CD4-positive, alpha-beta T cell (primary cell): ENCODE measurements at places on chromosomes 4 and X. TPM values are rescaled to one million over a fixed set of nuclear protein-coding genes. Genes with fewer than 3 reads are reported as not detected.

The PPA2 gene
- 44.2 TPM for total RNA-seq

The RTL9 gene
- total RNA-seq, result not detected

The SORCS2 gene
- total RNA-seq, result not detected

The SPANXN3 gene
- total RNA-seq, result not detected

DNA sequence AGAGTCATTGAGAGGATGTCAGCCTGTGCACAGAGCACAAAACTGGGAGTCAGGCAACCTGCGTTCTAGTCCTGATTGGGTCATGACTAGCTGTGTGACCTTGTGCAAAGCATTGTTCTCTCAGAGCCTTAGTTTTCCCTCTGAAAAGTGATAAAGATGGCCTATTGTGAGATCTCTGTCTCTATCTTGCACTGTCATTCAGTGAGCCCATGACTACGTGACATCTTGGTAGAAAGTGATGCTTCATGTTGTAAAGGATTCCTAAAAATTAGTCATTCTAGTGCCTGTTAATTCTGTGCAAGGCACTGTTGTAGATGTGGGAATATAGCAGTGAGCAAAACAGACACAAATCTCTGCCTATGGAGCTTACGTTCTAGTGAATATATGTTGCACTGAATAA lies 2.5 kb downstream of the PGRMC1 start:
- no peak for DNase-seq

- no peak for DNase-seq
These were observed 423.3 kb downstream of the MAGEE1 start for GRCh38 chrX:76850851-76851250.

DNA sequence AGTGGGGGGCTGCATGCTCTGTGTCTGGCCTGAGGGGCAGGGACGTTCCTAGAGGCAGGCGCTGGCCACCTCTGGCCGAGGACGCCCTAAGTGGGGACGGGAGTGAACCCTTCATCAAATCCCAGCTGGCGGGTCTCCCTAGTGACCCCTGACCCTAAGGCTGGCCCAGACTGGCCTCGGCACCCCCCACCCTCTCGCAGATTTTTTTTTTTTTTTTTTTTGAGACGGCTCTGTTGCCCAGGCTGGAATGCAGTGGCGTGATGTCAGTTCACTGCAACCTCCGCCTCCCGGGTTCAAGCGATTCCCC lies 988 bp upstream of the MXD4 start:
- no peak for DNase-seq
